ENCODE measurements at places on chromosomes 7 and 10. TPM values are rescaled to one million over a fixed set of nuclear protein-coding genes. Genes with fewer than 3 reads are reported as not detected.

Gene HOXA10
- total RNA-seq = 7.7 TPM

Gene RNF148
- not detected for total RNA-seq

Gene CLDN12
- 32.4 TPM for total RNA-seq

Gene ABCB4
- total RNA-seq = not detected

Gene HOXA11
- total RNA-seq = 0.75 TPM
